ENCODE measurements at places on chromosomes 6 and 20.

GRCh38 chr20:33667676-33668465, 1.1 kb downstream of the ACTL10 start:
- DNase-seq = peak; percentile 86

- DNase-seq = no peak
Measured at GRCh38 chr6:79135973-79136470, 58.0 kb upstream of the PHIP start.

DNA sequence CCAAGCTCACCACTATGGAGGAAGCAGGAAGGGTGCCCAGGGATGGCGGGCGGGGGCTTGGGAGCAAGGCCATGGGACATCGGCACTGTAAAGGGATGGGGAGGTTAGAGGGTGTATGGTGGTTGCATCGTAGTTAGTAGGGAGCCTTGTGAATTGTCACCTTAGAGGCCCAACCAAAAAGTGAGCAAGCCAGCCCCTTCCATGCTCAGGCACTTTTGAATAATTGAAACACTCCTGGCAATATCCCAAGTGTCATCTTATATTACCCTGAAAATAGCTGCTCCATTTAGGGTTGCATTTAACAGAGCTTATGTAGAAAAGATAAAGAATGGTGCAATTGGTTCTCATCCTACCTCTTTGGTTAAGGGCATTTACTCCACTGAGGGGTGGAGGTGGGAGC, 169.2 kb downstream of the SAMD5 start:
- DNase-seq = no peak

GRCh38 chr6:41555326-41556300, 9.4 kb downstream of the FOXP4 start:
- no peak for DNase-seq

Data from body of pancreas (tissue), 4 donors.